Activated CD4-positive, alpha-beta T cell treated with anti-CD3 and anti-CD28 coated beads, Interleukin-10, Interleukin-2, amounts not matched to agents 100 ng/mL and 50 ng/mL, durations not matched to agents 16 hours and 8 hours (primary cell): ENCODE measurements at places on chromosomes 5 and 9.

DNA sequence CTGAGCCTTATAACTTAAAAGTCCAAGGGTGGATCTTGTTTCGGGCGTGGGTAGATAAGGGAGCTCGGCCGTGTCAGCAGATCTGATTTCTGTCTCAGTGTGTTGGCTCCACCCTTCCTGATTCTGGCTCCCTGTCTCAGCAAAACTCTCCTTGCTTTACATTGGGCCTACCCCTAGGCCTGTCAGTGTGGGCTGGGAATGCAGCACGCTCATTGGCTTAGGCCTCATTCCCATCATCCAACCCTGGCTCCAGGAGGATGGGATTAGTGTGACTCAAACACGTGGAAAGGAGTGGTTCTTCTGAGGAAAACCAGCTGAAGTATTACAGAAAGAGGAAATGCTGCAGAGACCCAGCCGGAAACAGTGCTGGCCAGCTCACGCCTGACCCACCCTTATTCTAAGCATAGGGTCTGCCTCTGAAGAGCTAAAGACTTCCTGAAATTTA, 59.9 kb downstream of the ZFAND5 start:
- peak; percentile 18 for DNase-seq

GRCh38 chr9:93008457-93008856, 50.0 kb upstream of the SUSD3 start:
- DNase-seq: no peak

DNA sequence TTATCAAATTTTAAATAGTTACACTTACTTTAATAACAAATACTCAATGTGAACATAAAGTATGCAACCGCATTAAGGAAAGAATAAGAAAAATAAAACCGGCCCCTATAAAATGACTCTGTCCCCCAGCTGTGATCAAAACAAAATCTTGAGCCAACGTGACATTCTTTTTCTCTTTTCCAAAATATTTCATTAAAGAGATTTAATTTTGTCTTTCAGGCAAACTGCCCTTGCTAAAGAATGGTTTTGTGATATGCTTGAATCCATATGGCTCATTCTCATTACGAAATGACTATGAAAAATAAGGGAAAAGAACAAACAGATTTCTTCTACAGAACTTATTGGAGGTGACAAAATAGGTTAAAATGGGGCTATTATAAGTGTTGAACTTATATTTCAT, 197.0 kb downstream of the NR2F1-AS1 start:
- DNase-seq: no peak

- DNase-seq: no peak
Measured at GRCh38 chr5:33136785-33137184, 304.0 kb upstream of the TARS1 start.

GRCh38 chr5:180126716-180127681, 55.4 kb upstream of the RNF130 start:
- DNase-seq: peak; percentile 42

DNA sequence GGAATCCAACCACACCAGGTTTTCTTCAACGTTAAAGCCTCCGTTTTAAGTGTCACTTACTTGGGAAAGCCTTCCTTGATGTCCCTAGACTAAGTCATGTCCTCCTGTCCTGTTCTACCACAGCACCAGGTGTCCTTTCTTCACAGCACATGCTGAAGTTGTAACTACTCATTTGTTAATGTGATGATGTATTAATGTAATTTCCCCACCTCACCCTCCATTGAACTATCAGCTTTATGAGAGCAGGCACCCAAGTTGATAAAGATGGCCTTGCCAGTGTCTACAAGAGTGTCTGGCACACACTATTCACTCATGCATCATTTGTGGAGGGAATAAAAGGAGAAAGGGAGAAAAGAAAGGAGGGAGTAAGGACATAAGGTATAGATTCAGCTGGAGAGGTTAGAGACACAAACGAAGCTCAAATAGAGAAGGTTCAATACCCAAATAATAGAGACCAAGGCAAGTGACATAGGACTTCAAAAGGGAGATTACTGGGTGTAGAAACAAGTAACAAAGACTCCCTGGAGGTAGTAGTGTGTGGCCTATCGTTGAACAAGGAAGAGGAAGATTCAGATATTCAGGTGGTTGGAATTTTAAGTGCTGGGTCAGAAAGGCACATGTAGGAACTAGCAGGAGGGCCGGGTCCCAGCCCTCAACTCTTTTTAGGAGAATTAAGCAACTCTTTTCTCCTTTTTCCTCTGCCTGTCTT, 6.6 kb downstream of the ITK start:
- peak; percentile 45 for DNase-seq

DNA sequence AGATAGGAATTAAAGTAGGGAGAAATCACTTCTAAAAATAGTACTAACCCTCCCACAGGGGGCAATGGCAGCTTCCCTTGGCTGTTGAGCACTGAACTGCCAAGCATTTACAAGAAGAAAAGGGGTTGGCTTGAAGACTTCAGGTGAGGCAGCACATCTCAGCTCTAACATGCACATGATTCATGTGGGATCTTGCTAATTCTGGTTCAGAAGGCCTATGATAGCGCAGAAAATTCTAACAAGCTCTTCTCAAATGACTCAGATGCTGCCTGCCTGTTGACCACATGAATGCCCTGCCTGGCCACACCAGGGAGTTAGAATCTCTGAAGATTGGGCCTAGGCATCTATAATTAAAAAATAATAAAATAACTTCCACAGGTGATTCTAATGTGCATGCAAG, 22.6 kb downstream of the CD180 start:
- peak; percentile 18 for DNase-seq

- peak; percentile 28 for DNase-seq
Measured at GRCh38 chr5:58094031-58094430, 365.9 kb downstream of the PLK2 start.

DNA sequence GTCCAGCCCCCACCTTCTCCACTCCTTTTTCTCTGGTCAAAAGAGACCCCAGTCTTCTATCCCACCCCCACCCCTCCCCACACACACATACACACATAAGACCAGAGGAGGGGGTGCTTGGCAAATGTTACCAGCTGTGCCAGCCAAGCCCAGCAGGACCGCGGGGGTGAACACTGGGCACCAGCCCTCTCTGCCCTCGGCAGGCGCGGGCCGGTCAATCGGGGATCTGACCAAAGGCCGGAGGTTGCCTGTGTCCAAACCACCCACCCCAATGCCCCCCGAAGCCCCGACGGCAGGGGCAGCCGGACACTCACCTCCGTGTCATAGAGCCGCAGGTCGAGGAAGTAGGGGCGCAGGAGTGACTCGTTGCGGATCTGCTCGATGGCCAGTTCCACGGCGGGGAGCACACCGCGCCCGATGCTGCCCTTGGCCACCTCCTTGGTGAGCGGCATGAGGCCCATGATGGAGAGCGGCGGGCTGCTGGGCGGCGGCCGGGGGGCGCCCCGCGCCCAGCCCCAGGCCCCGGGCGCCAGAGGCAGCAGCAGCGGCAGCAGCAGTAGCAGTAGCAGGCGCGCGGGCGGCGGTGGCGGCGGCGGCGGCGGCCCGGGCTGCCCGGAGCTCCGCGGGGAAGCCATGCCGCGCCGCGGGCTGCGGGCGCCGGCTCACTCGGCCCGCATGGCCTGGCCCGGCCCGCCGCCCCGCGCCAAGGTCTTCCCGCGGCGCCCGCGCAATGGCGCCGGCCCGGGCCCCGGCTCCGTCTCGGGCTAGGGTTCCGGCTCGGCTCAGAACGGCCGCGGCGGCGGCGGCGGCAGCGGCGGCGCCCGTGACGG, 417 bp downstream of the GABBR2 start:
- no peak for DNase-seq

DNA sequence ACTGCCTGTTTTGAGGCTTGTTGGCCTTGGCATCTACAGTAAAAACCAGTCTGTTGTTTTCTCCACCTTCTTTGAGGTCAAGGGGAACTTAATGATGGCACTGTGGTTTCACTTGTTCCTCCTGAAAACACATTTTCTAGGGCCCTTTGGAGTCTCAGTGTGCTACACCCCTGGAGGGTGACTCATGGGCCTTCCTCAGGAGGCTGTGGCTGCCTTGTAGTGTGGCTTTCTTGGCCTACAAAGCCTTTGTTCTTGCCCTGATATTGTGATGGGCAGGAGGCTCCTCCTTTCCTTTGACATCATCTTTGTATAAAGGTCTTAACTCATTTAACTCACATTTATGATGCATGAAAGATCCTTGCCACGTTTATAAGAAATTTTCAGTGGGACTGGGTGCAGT, 56.3 kb upstream of the GPBP1 start:
- peak; percentile 75 for DNase-seq

DNA sequence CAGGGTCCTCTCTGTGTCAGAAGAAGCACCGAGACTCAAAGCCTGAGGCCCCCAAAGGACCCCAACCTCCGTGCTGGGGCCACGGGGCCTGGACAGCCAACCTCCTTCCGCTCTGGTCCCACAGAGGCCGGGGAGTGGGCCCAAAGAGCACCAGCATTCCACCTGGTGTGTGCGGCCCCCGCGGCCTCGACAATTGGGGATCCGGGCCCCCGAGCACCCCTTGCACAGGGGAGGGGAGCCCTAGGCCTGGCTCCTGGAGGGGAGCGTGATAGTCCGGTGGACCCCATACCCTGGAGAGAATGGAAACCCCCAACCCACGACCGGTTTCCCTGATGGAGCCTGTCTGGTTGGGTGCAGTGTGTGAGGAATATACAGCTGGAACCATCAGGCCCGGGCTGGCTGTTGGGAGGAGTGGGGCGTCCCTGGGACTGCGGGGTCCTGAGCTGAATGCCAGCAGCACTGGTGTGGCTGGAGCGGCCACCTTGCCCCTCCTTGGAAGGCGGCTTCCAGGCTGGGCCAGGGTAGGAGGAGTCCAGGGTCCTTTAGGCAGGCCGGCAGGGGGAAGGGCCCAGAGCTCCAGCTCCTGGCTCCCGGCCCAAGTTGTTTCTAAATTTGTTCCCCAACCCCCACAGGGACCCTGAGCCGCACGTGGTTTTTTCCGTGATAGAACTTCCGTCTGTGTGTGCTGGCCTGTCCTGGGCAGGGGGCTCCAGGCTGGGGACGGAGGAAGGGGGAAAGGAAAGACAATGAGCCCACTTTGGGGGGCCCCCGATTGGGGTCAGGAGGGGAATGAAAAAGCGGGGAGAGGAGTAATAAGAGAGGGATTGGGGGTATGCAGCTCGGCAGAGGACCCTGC, 825 bp upstream of the TOR4A start:
- DNase-seq: no peak

DNA sequence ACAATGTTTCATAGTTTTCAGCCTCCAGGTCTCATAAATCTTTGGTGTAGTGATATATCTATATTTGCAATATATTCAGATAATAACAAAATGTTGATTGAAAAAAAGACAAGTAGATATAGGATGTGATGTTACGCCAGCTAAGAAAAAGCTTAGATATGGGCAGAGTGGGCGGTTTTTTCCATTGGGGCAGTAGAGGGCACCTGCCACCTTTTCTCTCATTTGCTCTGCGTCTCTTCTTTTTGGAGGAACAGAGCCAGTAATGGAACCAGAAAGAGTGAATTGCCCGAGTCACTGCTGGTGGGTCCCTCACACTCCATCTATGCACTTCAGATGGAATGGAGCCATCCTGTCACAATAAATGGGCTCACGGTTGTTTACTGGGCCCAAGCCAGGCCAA, 62.1 kb upstream of the FANCC start:
- peak; percentile 10 for DNase-seq

DNA sequence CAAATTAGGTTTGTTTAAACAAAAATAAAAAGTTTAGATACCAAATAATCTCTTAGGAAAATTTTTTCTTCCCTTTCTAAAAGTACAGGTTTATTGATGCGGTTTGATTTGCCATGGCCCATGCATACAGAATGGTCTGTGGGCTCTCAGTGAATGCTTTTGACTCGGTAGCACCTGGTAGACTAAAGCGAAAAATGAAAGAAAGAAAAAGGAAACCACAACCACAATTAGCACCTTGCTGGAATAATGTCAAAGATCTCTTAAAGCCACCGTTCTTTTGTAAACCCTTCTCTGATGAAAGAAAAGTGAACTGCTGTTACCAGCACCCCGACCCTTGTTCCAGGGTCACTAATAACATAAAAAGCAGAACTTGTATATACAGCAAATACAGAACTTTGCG, 157.9 kb downstream of the NFIB start:
- DNase-seq: peak; percentile 1

DNA sequence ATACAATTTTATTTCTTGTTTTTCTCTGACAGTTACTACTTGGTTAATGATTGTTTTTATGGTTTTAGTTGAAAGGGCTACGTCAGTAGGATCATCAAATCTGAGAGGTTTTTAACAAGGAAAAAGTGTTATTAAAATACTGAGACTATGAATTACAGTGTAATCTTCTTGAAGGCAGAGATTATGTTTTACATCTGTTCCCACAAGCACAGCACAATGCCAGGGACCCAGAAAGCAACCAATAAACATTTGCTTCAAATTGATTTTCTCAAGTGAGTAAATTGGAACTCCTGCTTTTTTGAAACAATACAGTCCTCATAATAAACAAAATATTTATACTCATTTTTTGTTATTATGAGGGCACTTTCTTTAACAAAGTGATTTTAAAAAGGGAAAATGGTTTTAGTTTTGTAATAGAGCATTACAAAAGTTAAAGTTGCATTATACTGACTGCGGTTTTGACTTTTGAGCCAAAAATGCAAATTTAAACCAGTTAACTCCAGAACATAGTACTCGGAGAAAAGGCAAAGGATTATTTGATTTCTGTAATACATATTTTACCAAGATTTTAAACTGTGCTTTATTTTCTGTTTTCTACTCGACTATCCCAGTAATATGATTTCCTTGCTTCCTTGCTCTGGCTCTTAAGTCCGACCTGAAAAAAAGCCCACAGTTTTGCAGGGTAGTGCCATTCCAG, 176.9 kb downstream of the GDNF start:
- DNase-seq: no peak

GRCh38 chr5:80302636-80303035, 17.2 kb upstream of the SPZ1 start:
- no peak for DNase-seq

DNA sequence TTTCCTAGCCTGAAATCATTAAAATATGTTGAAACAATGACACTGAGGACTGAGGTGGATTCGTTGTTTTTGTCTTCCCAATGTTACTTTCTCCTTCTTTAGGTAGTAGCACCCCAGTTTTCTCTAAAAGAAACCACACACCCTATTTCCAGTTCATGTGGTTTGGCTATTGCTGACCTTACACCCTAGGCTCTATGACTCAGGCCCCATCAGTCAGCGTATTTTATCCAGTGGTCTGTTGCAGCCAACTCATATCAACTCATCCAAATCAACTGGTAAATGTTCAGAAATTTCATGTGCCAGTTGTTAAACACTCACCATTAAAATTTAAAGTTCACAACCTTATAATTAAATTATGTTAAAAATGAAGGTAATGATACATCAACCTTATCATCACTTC, 44.6 kb upstream of the NFIB start:
- DNase-seq: no peak

- no peak for DNase-seq
Measured at GRCh38 chr5:121702682-121703081, 149.0 kb upstream of the FTMT start.
